Suppressor macrophage (primary cell): ENCODE measurements at places on chromosomes 7 and 10.

DNA sequence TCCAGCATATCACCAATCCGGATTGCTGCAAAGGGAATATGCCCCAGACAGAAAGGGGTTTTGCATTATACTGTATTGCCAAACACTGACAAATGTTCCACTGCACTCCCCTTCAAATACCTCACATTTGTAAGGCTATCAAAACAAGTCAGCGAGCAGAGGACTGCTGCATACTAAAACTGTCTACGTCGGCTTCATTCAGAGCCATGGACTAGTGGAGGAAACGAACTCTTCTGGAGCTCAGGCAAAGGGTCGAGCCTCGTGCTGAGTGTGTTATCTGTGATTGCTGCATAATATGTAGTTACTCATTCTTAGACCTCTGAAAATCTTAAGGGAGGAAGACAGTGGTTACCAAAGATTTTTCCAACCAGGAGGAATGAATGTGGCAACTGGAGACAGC, 200.2 kb downstream of the DYNC1I1 start:
- DNase-seq = no peak

DNA sequence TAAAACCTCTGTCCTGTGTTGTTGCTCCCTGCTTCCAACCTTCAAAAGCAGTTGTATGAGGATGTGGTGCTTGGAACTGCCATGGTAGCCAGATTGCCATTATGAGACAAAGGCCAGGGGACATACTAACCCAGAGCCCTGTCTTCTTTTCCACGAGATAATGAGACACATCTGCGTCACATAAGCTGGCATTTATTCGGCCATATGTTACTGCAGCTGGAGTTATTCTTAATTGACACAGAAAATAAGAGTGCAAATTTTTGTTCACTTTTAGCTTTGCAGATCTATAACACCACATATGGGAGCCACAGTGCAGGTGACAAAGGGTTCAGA, 15.5 kb upstream of the PDLIM1 start:
- no peak for DNase-seq

DNA sequence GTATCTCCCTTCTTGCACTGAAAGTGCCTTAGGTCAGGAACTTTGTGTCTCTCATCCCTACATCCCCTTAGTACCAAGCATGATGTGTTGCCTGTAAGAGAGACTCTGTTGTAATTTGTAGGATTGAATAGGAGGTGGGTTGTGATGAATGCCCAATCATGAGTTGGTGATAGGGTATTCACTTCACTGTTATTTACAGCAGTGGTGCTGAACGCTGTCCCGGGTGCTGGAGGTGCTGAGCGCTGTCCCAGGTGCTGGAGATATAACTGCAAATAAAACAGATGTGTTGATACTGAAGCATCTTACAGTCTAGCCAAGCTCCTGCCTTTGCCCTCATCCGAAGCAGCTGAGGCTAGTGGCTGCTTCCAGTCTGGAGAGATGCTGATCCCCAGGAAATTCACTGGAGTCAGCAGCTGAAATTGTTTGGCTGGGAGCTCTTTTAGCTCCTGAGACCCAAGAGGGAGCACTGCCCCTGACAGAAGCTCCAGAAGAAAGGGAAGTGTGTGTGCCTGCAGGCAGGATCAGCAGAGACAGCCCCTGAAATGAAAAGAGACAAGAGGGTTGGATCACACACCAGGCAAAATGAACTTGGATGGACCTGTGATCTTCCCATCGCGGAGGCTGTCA, 183.4 kb downstream of the SORCS3 start:
- DNase-seq = peak; percentile 11

- DNase-seq = peak; percentile 40
Measured at GRCh38 chr7:115679976-115680375, 350.6 kb downstream of the TFEC start.

DNA sequence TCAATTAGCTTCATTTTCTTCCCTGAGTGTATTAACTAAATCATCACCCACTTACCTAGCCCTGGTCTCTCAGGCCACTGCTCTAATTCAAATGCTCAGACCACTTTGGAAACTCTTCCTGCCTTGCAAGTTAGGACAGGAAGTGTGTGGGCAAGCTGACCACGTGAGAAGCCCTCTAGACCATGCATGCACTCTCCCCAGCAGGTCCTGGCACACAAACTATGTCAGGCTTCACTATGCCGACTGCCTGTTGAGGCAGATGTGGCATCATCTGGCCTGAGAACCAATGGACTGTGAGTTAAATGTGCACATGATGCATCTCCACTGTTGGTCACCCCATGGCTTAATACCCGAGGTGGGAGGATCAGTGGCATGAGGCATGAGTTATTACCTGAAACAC, 439.6 kb downstream of the GRID1 start:
- no peak for DNase-seq

DNA sequence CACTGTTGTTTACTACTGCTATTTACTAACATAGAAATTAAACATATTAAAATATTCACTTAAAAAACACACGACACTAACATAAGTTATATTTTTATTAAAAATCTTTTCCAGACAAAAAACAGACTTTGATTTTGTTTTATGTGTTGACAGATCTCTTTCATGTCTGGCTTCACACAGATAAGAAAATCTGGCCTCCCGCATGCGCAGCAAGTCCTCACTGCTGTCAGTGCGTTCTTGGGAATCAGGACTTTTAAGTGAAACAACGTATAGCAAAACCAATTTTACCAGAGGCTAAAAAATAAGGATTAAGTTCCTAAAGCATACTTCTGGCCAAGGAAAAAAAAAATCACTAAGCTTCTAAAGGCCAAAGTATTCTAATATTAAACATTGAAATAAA, 1.2 kb upstream of the IDI1 start:
- no peak for DNase-seq

- DNase-seq = no peak
Measured at GRCh38 chr7:95517870-95518269, 32.1 kb downstream of the ASB4 start.

GRCh38 chr10:48511066-48511874, 93.6 kb downstream of the ARHGAP22 start:
- no peak for DNase-seq

- no peak for DNase-seq
Measured at GRCh38 chr7:28961972-28962371, 3.8 kb upstream of the TRIL start.

DNA sequence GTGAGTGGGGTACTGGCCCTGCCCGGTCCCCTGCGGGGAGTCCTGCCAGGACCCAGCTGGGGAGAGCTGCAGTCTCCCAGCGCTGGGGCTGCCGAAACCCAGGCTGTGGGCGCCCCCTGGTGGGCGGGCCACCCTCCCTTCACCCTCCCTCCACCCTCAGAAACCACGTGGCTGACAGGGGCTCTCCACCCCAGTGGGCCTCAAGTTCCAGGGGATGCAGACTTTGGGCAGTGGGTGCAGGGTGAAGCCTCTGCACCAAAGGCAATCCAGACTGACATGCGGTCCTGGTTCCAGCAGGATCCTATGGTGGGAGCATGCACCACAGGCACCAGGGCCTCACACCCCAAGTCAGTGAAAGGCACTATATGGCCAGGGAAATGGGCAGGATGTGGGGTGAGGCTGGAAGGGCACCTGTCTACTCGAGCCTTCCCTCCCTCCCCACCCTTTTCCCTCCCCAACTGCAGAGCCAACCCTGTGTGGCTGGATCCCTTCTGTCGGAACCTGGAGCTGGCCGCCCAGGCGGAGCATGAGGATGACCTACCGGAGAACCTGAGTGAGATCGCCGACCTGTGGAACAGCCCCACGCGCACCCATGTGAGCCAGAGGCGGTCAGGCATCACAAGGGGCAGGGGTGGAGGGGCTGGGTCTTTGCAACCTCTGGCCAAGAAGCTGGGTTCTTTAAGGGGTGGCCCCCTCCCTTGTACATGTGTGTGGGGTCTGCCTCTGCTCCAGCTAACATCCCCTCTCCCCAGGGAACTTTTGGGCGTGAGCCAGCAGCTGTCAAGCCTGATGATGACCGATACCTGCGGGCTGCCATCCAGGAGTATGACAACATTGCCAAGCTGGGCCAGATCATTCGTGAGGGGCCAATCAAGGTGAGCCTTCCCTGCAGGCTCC, 38.8 kb downstream of the PSAP start:
- peak; percentile 72 for DNase-seq

DNA sequence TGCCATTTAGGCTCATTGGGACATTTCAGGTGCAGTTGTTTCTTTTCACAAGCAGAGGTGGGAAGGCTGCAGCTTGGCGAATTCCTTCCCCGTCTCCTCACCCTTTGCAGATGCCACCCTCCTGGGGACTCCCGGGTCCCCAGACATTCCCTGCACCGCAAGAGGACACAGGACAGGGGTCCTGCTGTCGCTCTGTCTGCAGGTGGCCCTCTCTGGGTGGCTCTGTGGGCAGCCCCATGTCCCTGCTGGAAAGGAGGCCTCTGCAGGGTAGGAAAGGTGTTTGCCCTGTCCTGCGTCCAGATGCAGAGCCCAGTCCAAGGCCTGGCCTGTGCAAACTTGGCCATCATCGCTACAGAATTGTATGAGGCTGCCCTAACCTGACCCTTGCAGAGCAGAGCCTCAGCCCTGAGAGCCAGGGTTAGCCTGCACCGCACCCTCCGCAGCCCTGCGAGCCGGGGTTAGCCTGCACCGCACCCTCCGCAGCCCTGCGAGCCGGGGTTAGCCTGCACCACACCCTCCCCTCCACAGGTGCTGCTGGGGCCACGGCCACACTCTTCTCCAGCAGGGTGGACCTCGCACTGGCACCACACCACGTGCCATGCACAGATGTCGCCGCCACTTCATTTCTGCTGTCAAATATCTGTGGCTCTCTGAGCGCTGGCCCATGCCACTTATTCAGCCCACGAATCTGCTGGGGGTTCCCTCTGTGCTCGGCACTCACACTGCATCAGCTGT, 61.0 kb downstream of the CFAP46 start:
- no peak for DNase-seq

GRCh38 chr7:115749924-115750323, 280.6 kb downstream of the TFEC start:
- no peak for DNase-seq

DNA sequence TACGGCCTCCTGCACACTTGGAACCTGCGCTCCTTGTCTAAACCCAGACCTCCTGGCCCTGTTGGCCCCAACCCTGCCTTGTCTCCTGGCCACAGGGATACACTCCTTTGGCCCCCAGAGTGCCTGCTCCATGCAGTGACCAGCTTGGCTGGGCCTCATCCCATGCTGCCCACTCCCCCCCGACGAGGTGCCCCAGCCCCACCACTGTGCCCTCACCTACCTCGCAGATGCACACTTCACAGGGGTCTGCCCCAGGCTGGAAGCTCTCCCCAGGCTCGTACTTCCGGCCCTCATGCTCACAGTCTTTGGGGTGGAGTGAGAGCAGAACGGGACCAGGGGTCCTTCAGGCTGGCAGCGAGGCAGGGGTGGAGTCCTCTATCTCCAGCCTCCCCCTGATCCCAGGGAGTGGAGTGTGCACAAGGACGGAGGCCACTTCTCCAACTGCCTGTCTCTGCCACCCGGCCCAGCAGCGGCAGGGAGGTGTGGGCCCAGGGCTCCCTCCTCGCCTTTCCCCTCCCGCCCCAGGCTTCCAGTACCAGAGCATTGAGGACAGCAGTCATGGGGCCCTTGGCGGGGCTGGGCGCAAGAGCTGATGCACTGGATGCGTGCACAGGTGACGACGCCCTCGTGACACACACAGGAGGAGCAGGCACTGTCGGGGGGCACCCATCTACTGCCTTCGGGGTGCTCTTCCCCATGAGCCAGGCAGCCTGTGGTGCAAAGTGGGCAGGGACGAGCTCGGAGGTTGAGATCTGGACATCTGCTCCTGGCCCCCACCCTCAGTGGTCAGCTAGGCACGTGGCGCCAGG, 22.1 kb downstream of the ATP6V1F start:
- DNase-seq = no peak

DNA sequence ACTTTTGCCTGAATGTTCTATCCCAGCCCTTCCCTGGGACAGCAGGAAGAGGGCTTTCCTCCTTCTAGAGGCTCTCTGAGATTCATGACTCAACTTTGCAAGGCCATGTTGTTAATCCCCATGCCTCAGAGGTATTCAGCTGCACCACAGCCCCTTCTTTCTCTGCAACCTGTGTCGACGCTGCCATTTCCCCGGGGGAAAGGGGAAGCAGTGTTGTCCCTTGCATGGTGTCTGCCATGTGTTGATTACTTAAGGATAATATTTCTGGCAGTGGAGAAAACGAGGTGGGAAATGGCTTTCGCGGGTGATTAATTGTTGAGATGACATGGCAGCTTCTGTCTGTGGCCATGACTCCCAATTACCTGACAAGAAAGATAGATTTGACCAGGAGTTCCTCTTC, 133.1 kb downstream of the SORCS3 start:
- no peak for DNase-seq

- no peak for DNase-seq
Measured at GRCh38 chr7:157973971-157974677, 613.5 kb downstream of the PTPRN2 start.

GRCh38 chr10:78976825-78977755, 91.7 kb upstream of the ZMIZ1 start:
- DNase-seq = peak; percentile 55

GRCh38 chr7:24233386-24233785, 50.6 kb upstream of the NPY start:
- DNase-seq = no peak

DNA sequence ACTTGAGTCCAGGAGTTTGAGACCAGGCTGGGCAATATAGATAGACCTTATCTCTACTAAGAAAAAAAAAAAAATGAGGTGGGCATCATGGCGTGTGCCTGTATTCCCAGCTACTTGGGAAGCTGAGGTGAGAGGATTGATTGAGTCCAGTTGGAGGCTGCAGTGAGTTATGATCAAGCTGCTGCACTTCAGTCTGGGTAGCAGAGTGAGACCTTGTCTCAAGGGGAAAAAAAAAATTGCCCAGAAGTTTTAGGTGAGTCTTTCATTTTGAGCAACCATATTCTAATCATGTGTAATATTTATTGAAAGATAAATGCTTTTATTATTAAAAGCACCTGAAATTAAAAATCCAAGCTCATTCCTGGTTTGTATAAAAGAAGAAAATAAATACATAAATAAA, 13.1 kb downstream of the INPP5F start:
- no peak for DNase-seq

DNA sequence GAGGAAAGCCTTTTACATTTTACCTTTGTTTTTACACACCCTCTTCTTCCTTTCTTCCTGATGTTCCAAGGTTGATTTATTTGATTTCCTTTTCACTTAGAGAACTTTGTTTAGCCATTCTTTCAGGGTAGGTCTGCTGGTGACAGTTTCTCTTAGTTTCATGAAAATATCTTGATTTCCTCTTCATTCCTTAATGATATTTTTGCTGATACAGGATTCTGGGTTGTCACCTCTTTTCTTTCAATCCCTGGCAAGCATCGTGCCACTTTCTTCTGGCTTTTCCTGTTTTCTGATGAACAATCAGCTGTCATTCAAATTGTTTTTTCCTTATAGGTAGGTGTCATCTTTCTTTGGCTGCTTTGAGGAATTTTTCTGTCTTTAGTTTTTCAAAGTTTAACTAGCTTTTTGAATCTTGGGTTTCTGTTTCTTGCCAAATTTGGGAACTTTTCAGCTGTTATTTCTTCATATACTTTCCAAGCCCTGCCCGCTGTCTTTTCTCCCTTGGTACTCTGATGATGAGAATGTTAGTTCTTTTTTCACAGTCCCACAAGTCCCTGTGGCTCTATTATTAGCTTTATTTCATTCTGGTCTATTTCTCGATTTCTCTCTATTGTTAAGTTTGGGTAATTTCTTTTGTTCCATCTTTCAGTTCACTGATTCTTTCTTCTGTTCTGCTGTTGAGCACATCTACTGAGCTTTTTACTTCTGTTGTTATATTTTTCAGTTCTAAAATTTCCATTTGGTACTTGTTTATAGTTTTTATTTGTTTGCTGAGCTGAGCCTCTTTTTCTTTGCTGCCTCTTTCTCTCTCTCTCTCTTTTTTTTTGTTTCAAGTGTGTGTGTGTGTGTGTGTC, 102.6 kb downstream of the CCNY start:
- DNase-seq = no peak
